Epithelial cell of prostate (primary cell): ENCODE measurements at places on chromosomes 3 and 15.
A peak's percentile ranks its signal among the peaks of the same experiment; 100 is the strongest.

- DNase-seq: no peak
Observed at GRCh38 chr3:21174461-21174860, 576.5 kb downstream of the ZNF385D start.

DNA sequence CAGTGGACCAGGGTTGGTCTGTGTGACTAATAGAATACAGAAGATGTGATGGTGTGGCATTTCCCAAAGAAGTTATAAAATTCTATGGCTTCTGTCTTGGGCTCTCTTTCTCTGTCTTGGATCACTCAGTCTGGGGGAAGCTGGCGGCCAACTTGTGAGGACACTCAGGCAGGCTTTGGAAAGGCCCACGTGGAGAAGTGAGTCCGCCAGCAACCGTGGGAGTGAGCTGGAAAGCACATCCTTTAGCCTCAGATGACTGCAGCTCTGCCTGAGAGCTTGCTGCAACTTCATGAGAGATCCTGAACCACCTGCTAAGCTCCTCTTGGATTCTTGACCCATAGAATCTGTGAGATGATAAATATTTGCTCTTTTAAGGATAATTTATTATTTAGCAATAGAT is 72.0 kb upstream of the RASGRP1 start:
- DNase-seq: no peak

- DNase-seq: no peak
Observed at GRCh38 chr3:157922614-157923013, 183.6 kb downstream of the SHOX2 start.

DNA sequence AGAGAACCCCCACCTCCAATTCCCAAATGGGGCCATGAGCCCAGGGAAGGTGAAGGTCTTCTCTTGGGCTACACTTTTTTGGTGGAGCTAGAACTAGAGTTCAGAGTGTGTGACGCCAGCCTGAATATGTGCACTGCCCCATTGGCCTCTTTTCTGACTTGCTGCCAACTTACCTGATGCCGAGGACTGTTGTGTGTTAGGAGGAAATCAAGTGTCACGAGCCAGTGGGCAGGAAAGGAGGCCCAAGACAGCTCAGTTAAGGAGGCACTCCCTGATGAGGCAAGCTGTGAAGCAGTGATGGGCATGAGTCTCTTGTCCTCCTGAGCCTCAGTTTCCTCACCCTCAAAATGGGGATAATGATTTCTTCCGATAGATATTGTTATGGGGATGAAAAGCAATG is 107.8 kb downstream of the ANP32A start:
- DNase-seq: no peak

DNA sequence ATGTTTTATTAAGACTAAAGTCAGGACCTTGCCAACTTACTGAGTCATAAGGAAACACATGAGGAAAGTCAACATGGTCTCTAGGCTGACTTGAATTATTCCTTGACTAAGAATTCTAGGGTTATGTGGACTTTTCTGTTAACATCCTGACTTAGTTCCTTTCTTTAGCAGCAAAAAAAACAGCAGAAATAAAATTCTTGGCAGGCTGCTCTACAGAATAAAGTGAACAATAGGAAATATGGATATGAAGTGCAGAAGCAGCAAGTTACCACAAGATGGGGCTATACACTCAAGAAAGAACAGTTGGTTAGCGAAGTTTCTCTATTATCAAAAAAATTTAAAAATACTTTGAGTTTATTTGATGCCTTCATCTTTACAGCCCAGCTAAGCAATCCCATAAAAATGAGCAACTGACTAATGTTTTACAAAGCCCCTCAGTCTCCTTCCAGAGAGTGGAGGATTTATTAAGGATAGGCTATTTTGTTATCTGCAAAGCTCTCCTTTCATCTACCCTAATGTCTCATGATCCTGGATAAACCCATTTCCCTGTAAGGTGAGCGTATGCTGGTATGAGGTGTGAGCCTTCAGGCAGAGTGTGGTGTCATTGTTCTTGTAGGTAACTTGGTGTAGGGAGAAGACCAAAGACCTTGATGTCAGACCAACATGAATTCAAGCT is 23.1 kb upstream of the MCCC1 start:
- no peak for DNase-seq

DNA sequence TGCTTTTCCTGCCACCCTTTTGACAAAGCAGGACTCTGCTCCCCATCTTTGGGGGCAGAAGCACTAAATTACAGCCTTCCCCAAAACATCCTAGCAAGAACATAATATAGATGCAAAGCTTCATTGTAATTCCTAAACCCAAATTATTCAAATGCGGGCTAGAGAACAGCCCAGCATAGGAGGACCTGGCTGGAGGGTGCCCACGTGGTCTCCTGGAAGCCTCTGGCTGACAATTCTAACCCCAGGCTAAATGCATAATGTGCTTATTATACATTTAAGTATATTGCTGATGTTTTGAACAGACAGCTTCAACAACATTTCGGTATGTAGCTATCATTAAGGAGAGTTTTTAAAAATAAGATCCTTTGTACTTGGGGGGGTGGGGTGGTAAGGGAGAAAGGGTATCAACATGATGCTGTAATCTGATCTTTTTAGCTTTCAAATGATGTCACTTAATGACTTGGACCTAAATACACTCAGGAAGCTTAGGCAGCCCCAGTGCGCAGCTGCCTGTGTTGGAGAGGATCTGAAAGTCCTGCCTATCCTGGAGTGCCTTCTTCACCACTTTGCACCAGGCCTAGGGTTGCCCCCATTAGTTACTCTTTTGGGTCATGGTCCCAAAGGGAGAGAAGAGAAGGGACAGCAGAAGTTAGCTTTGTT is 57.2 kb upstream of the USP3 start:
- DNase-seq: no peak

DNA sequence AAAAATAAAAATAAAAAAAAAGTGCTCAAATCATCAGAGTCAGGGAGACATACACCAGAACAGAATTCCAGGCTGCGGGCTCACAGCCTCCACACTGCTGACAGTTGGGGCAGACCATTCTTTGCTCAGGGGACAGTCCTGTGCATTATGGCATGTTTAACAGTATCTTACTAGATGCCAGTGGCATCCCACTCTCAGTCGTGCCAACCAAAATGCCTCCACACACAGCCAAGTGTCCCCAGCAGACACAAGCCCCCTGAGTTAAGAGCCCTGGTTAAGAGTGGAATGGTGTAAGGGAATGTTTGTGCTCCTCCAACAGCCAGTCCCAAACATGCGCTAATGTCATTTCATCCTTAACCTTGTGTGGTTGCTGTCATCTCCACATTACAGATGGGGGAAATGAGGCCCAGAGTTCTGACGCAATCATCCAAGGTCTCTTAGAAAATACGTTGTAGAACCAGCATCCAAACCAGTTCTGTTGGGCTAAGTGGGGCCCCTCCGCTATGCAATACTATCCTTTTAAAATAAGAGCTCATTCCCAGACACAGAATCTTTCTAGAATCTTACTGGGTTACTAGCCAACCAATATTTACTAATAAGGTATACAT is 26.0 kb downstream of the CFAP92 start:
- no peak for DNase-seq

GRCh38 chr3:153338487-153338886 is 176.5 kb downstream of the RAP2B start:
- DNase-seq: no peak

GRCh38 chr3:71565976-71566375 is 17.6 kb downstream of the FOXP1 start:
- no peak for DNase-seq

- peak; percentile 60 for DNase-seq
Observed at GRCh38 chr3:35335703-35336102, 303.6 kb upstream of the ARPP21 start.

DNA sequence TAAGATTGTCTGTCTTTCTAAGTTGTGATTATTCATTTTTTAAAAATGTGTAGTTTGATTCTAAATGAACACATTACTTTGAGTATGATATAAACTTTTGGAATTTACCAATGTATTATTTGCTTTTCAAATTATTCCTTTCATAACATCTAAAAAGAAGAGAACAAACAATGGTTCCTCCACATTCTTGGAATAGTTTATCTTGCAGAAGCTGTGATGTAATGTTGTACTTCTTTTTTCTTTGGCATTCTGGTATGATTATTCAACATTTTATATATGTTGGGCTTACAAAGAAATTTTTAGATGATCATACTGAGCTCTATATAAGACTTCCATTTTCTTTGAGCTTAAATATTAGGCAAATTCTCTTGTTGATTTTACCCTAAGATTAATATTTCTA is 419.2 kb downstream of the DIPK2A start:
- no peak for DNase-seq

GRCh38 chr3:51336261-51336660 is 48.8 kb upstream of the MANF start:
- no peak for DNase-seq

DNA sequence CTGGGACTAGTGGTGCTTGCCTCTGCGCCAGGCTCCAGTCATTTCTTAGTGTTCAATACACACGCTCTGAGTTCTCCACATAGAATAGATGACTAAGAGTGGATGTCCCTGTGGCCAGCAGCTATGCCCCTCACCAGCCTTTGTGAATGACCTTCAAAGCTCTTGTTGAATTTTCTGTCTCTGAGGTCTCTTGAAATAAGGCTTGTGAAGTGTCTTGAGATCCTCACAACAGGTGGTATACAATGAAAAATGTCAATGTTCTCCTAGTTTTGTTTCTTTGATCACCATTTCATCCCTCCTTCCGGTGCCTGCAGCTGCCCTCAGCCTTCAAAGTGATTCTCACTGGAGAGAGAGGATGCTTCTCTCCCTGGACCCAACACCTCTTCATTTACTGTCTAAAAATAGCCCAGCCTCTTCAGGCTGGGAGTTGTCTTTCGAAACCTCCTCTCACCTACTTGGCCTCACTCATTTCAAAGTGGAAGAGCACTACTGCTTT is 5.4 kb downstream of the MAPKBP1 start:
- DNase-seq: no peak

GRCh38 chr15:60307034-60307433 is 90.8 kb downstream of the ANXA2 start:
- no peak for DNase-seq

- no peak for DNase-seq
Observed at GRCh38 chr3:130604806-130605205, 87.8 kb downstream of the COL6A6 start.

DNA sequence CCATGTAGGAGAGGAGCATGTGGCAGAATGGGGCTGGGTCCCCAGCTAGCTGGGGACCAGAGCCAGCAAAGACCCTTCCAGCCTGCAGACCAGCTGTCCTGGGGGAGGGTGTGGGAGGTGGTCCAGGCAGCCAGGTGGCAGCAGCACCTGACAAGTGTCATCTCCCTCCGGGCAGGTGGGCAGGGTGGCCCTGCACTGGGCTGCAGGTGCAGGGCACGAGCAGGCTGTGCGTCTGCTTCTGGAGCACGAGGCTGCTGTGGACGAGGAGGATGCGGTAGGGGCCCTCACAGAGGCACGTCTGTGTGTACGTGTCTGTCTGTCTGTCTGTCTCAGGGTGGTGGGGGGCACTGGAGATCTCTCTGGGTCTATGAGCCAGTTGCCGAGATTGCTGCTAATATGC is 5.5 kb downstream of the ANKDD1A start:
- DNase-seq: no peak

- DNase-seq: no peak
Observed at GRCh38 chr3:129614927-129615363, 8.5 kb upstream of the PLXND1 start.

DNA sequence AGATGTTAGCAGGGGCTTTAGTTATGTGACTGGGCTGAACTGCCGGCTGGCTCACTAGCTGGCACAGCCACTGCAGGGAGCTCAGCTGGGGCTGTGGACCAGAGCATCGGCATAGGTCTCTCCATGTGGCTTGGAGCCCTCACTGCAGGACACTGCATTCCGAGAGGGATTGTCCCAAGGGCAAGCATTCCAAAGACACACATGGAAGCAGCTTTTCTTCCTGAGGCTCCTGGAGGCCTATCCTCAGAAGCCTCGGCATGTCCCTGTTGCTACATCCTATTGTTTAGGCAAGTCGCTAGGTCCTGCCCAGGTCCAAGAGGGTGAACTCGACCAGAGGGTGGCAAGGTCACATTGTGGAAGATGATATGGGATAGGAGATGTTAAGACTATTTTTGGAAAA is 209.8 kb downstream of the PLCL2 start:
- DNase-seq: no peak

DNA sequence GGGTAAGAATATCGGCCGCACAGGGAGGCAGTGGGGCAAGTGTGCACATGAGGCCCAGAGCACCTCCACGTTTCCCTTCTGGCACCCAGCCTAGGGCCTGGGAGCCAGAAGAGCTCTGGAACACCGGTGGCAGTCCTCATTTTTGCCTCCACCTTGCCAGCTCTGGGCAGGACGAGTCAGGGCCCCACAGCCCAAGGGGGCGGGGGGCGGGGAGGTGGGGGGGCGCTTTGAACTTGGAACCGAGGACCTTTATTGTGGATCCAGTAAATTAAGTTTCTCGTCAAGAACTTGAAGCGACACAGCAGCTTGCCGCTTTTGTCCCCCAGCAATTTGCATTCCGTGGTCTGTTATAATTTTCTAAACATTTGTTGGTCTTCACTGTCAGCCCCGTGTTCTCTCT is 66.8 kb downstream of the SLC6A11 start:
- no peak for DNase-seq

GRCh38 chr3:115808816-115809215 is 185.5 kb downstream of the GAP43 start:
- no peak for DNase-seq

DNA sequence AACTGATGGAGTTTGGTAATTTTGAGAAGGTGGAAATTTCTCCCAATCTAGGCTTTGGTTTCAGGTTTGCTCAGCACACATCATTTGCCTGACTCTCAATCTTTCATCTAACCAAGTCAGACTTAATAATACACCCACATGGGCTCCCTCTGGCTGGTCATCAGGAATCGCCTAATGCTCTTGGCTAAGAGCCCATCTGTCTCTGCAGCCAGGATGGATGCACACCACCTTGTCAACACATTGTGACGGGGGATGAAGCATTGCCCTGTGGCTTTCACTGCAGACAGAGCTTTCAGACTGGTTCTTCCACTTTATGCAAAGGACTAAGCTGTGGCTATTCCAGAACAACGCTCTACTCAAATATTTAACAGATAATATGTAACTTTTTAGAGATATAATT is 3.0 kb upstream of the HDGFL3 start:
- DNase-seq: peak; percentile 84

- no peak for DNase-seq
Observed at GRCh38 chr3:1092061-1092460, 763 bp upstream of the CNTN6 start.

DNA sequence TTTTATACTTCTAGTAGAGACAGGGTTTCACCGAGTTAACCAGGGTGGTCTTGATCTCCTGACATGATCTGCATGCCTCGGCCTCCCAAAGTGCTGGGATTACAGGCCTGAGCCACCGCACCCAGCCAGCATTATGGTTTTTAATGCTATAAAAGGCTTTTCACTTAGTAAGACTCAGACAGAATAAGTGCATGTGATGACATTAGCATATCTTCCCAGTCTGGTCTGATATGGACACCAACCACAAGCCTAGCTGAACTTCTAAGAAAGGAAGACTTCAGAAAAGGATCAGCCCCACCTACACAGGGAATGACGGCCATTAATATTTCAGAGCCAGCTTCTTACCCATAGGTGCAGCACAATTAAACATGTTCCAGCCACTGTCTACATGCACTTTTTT is 27.0 kb downstream of the GRK7 start:
- no peak for DNase-seq
